CD4-positive, alpha-beta T cell treated with Interleukin-4 for 1 hour (primary cell): ENCODE measurements at places on chromosomes 3 and 15.

DNA sequence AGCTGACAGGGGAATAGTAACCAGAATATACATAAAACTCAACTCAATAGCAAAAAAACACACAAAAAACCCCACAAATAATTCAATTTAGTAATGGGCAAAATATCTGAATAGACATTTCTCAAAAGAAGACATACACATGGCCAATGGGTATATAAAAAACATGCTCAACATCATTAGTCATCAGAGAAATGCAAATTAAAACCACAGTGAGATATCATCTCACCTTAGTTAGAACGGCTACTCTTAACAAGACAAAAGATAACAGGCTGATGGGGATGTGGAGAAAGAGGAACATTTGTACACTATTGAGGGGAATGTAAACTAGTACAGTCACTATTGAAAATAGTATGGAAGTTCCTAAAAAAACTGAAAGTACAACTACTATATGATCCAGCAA is 678.6 kb downstream of the MECOM start:
- DNase-seq: no peak

DNA sequence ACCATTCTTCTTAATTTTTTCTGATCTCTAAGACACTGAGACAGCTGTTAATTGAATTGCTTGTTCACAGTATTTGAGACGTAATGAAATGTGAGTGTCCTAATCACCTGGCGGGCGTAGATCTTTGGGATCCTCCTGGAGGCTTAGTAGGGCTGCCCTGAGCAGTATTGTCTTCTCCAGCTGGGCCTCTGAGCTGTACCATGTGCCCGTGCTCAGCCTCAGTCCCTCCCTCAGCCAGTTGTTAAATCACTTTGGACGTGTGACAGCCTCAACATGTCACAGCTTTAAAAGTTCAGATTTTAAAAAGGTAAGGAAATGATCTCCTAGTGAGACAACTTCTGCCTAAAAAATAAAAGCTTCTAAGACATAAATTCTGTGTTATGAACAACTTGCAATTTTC is 35.5 kb downstream of the IGF1R start:
- DNase-seq: no peak

DNA sequence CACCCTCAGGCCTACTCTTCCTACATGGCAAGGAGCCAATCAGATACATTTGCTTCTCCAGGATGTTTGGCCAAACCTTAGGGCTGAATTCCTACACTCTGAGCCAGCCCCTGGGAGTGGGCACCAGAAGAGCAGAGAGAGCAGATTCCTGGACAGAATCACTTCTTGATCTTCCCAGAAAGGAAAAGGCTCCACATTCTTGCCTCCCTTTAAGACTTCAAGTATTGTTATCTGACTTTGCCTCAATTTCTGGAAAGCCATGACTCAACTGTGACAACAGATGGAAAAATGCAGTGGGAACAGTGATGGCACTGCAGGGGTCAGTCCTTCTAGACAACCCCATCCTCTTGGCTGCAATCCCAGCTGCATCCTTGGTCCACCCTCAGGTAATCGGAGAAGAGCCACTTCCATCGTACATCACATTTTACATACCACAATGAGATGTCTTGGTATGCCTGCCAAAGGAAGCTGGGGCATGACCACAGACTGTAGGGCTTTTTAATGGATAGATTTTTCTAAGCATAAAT is 21.0 kb downstream of the SLCO2A1 start:
- no peak for DNase-seq

- peak; percentile 25 for DNase-seq
Observed at GRCh38 chr15:78072080-78072892, 5.2 kb downstream of the TBC1D2B start.

DNA sequence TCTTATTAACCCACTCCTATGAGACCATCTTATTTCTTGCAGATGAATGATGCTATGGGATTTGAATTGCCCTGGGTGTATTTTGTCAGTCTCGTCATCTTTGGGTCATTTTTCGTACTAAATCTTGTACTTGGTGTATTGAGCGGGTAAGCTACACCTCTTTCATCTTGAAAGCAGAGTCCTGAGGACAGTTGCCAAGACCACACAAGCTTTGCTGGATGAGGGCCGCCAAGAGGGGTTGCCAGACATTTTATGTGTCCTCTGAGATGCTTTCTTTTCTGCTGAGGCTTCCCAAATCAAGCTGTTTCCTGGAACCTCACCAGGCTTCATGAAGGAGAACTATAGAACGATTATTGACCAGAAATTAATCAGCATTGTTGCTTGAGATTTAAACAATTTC is 173.2 kb downstream of the CHDH start:
- no peak for DNase-seq

GRCh38 chr15:48397841-48398240 is 66.6 kb downstream of the DUT start:
- no peak for DNase-seq

DNA sequence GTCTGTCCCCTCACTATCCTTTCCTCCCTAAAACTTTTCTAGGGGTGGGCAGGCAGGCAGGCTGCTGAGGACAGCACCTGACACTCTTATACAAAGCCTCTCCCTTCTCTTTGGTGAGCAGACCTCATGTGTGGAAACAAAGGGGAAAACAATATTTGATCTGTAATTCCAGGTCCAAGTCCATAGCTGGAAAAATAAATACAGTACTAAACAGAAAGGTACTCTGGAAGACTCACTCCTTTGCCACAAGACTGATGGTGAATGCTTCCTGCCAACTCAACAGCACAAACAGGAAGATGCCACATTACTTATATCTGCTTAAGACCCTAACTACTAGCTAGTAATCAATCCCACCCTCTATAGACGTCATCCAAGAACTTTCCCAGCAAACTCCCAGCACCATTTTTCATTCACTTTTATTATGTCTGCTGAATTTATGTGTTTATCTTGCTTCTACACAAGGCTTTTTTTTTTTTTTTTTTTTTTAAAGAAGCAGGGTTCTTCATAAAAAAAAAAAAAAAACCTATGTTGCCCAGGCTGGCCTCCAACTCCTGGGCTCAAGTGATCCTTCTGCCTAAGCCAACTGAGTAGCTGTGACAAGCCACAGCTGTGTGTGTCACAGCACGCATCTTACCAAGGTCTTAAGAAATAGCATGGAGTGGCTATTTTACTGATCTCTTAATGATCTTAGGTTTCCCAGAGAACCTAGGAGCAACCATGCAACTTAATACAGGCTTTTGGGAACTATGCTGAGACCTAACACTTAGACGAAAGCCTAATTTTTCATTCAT is 44.2 kb upstream of the CSPG5 start:
- no peak for DNase-seq

GRCh38 chr15:56917652-56918045 is 795 bp upstream of the TCF12 start:
- DNase-seq: no peak
